ENCODE measurements at places on chromosomes 2 and 18. TPM values are rescaled to one million over a fixed set of nuclear protein-coding genes. Genes with fewer than 3 reads are reported as not detected.

The ELOA2 gene
- polyA plus RNA-seq: 0.06 TPM

The CAPN14 gene
- polyA plus RNA-seq: 0.32 TPM

The TTC39C gene
- 15.3 TPM for polyA plus RNA-seq

The G6PC2 gene
- not detected for polyA plus RNA-seq

The POTEE gene
- polyA plus RNA-seq: 0.10 TPM

The POTEJ gene
- polyA plus RNA-seq: not detected

The PLGLB2 gene
- polyA plus RNA-seq: 5.8 TPM

The ZNF385B gene
- 5.4 TPM for polyA plus RNA-seq

The UGT1A1 gene
- polyA plus RNA-seq: 0.14 TPM

The RNF181 gene
- polyA plus RNA-seq: 105 TPM

The CNDP1 gene
- polyA plus RNA-seq: 0.56 TPM

The AGXT gene
- polyA plus RNA-seq: not detected

The ARHGEF33 gene
- 3.5 TPM for polyA plus RNA-seq

The LCT gene
- polyA plus RNA-seq: 0.15 TPM

The ABHD1 gene
- 0.69 TPM for polyA plus RNA-seq

The GAREM2 gene
- polyA plus RNA-seq: 7.3 TPM

The GAL3ST2 gene
- polyA plus RNA-seq: 0.28 TPM

The SNORC gene
- 0.53 TPM for polyA plus RNA-seq
